Activated T-helper 1 cell treated with anti-CD3 and anti-CD28 coated beads, Interleukin-12 subunit alpha, Interleukin-12 subunit beta, Interleukin-2, Interleukin-4 antibody, amounts not matched to agents 30 ng/mL and 10 ng/mL and 1 ng/mL, durations not matched to agents 14 hours and 24 hours and 36 hours (primary cell): ENCODE measurements at places on chromosomes 7 and 10.

GRCh38 chr7:140360697-140361229, 37.6 kb downstream of the SLC37A3 start:
- peaks cover 42% of the 10 kb centered on the region for H3K4me1 ChIP-seq
- H3K4me3 ChIP-seq, result peak overlapping the region; percentile 5
- H3K27ac ChIP-seq, result peak overlapping the region; percentile 88
- H3K27me3 ChIP-seq, result no peaks in the 10 kb centered on the region
- peaks cover 39% of the 10 kb centered on the region for H3K36me3 ChIP-seq

DNA sequence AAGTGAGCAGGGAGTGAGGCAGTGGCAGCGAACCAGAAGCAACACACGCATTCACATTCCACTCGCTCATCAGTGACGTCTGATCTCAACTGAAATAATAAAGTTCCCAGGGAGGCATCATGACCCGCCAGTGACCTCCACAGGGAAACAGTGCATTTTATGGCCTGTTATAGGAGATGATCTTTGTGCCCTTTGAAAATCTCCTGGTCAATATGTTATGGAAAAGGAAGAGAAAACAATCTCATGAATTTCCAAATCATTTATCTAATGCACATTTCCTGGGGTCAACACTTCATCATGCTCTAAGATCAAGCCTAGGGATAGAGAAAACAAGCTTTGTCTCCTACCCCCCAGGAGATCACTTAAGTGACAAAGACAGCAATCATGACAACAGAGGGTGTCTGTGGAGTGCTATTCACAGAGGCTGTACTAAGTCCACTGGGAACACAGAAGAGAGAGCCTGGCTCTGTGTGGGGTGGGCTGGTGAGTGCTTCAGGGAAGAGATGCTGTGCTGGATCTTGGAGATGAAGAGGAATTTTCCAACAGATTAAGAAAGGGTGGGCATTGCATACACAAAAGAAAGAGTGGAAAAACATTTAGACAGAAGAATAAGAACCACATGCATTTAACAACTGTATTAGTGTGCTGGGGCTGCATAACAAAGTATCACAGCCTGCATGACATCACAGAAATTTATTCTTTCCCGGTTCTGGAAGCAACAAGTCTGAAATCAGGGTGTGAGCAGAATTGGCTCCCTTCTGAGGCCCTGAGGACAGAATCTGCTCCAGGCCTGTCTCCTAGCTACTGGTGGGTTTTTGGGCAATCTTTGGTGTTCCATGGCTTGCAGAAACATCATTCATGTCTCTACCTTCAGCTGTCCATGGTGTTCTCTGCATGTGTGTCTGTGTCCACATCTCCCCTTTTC, 613.9 kb upstream of the IGFBP3 start:
- DNase-seq, result no peak
- no peak overlapping the region for H3K4me3 ChIP-seq
- no peaks in the 10 kb centered on the region for H3K4me1 ChIP-seq
- no peaks in the 10 kb centered on the region for H3K27me3 ChIP-seq
- H3K36me3 ChIP-seq, result no peaks in the 10 kb centered on the region

- no peak overlapping the region for H3K4me3 ChIP-seq
- H3K4me1 ChIP-seq, result no peaks in the 10 kb centered on the region
- H3K27ac ChIP-seq, result no peak overlapping the region
- peaks cover 6% of the 10 kb centered on the region for H3K27me3 ChIP-seq
- DNase-seq, result no peak
Measured at GRCh38 chr10:78714225-78714624, 354.5 kb upstream of the ZMIZ1 start.

GRCh38 chr7:45921699-45922519, 837 bp upstream of the IGFBP3 start:
- peaks cover 57% of the 10 kb centered on the region for H3K27me3 ChIP-seq
- peaks cover 20% of the 10 kb centered on the region for H3K4me1 ChIP-seq
- peak overlapping the region; percentile 31 for H3K4me3 ChIP-seq
- DNase-seq, result no peak

DNA sequence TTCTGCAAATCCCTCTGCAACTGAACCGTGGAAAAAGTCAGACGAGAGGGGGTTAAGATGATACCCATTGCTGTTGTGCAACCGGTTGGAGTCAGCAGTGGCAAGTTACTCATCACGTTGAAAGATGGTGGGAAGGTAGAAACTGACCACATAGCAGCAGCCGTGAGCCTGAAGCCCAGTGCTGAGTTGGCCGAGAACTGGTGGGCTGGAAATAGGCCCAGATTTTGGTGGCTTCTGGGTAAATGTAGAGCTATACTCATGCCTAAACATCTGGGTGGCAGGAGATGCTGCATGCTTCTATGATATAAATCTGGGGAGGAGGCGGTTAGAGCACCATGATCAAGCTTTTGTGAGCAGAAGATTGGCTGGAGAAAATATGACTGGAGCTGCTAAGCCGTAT, 78.6 kb downstream of the ARL5B start:
- no peaks in the 10 kb centered on the region for H3K27me3 ChIP-seq
- H3K4me3 ChIP-seq, result no peak overlapping the region
- no peaks in the 10 kb centered on the region for H3K36me3 ChIP-seq
- DNase-seq, result no peak

DNA sequence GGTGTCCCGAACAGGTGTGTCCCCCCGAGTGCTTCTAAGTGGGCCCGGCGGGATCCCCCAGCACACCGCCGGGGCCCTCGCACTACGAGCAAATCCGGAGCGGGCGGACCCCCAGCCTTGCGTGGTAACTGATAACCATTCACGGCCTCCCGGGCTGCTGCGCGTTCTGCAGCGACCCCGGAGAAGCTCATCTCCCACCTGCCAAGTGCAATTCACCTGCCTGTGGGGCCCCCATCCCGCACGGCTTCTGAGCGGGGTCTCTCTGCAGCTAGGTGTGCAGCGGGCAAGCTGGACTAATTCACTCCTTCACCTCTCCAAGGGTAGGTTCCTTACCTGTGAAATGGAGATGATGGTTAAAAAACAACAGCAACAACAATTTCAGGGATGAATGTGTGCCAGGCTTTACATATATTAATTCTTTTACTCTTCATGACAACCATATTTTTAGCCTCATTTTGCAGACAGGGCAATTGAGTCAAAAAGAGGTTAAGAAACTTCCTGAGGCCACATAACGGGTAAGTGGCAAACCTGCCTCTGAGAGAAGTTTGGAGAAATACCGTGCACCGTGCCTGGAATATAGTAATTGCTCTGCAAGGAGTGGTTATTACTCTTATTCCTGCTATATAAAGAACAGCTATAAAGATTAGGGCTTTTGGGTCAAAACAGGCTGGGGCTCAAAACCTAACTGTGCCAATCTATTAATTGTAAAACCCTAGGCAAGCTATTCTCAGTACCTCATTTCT, 652 bp upstream of the PODXL start:
- H3K36me3 ChIP-seq, result no peaks in the 10 kb centered on the region
- H3K27ac ChIP-seq, result no peak overlapping the region
- no peak for DNase-seq
- H3K4me3 ChIP-seq, result peak overlapping the region; percentile 63
- peaks cover 71% of the 10 kb centered on the region for H3K27me3 ChIP-seq

- peaks cover 2% of the 10 kb centered on the region for H3K36me3 ChIP-seq
- no peaks in the 10 kb centered on the region for H3K27me3 ChIP-seq
- H3K4me3 ChIP-seq, result no peak overlapping the region
Measured at GRCh38 chr10:132722394-132723329, 63.3 kb downstream of the NKX6-2 start.

DNA sequence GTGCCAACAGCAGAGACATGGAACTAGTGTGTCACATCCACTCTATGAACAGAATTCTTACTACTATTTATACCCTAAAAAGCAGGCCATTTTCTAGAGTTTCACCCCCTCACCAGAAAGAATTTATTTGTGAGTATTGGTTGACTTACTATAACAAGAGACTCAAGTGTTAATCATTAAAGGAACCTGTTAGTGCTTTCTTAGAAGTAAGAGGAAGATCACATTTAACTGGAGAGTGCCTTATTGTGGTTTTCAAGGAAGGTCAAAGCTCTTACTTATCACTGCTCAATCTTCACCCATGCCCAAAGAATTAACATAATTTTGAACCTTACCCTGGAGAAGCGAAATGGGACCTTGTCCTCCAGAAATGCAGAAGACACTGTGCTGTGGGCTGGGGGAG, 169.3 kb upstream of the PRSS1 start:
- H3K4me1 ChIP-seq, result peaks cover 38% of the 10 kb centered on the region
- H3K27me3 ChIP-seq, result no peaks in the 10 kb centered on the region
- H3K36me3 ChIP-seq, result no peaks in the 10 kb centered on the region
- peak overlapping the region; percentile 1 for H3K4me3 ChIP-seq
- DNase-seq, result no peak

GRCh38 chr10:86306628-86307278, 59.8 kb downstream of the GRID1 start:
- H3K36me3 ChIP-seq, result no peaks in the 10 kb centered on the region
- H3K27ac ChIP-seq, result no peak overlapping the region
- DNase-seq, result no peak
- no peak overlapping the region for H3K4me3 ChIP-seq

- H3K4me3 ChIP-seq, result no peak overlapping the region
- H3K27ac ChIP-seq, result no peak overlapping the region
- peaks cover 3% of the 10 kb centered on the region for H3K27me3 ChIP-seq
- no peaks in the 10 kb centered on the region for H3K4me1 ChIP-seq
- DNase-seq, result no peak
- no peaks in the 10 kb centered on the region for H3K36me3 ChIP-seq
Measured at GRCh38 chr10:124116771-124117510, 23.5 kb upstream of the CHST15 start.

GRCh38 chr7:74164985-74165456, 9.1 kb upstream of the EIF4H start:
- no peaks in the 10 kb centered on the region for H3K36me3 ChIP-seq
- H3K27me3 ChIP-seq, result no peaks in the 10 kb centered on the region
- no peak overlapping the region for H3K27ac ChIP-seq
- H3K4me3 ChIP-seq, result no peak overlapping the region
- DNase-seq, result no peak

DNA sequence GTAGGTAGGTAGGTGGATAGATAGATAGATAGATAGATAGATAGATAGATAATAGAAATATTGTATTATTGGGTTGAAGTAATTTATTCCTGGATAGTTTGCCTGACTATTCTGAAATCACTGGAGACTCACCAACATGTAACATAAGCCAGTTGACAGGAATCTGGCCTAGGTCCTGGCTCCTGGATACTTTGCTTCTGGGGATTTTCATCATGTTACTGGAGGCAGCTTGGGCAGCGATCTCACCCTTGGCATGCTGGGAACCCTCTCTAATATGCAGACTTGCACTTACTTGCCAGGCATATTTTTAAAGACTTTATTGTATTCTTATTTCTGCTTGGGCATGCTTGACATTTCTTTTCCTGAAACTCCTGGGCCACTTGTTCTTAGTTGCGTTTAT, 709.1 kb upstream of the FZD8 start:
- no peaks in the 10 kb centered on the region for H3K36me3 ChIP-seq
- no peak for DNase-seq
- no peaks in the 10 kb centered on the region for H3K27me3 ChIP-seq
- no peak overlapping the region for H3K4me3 ChIP-seq
- no peak overlapping the region for H3K27ac ChIP-seq
- no peaks in the 10 kb centered on the region for H3K4me1 ChIP-seq

GRCh38 chr7:25148772-25149575, 23.9 kb upstream of the CYCS start:
- no peak overlapping the region for H3K27ac ChIP-seq
- DNase-seq, result no peak
- H3K36me3 ChIP-seq, result peaks cover 2% of the 10 kb centered on the region
- no peaks in the 10 kb centered on the region for H3K27me3 ChIP-seq
- no peak overlapping the region for H3K4me3 ChIP-seq

DNA sequence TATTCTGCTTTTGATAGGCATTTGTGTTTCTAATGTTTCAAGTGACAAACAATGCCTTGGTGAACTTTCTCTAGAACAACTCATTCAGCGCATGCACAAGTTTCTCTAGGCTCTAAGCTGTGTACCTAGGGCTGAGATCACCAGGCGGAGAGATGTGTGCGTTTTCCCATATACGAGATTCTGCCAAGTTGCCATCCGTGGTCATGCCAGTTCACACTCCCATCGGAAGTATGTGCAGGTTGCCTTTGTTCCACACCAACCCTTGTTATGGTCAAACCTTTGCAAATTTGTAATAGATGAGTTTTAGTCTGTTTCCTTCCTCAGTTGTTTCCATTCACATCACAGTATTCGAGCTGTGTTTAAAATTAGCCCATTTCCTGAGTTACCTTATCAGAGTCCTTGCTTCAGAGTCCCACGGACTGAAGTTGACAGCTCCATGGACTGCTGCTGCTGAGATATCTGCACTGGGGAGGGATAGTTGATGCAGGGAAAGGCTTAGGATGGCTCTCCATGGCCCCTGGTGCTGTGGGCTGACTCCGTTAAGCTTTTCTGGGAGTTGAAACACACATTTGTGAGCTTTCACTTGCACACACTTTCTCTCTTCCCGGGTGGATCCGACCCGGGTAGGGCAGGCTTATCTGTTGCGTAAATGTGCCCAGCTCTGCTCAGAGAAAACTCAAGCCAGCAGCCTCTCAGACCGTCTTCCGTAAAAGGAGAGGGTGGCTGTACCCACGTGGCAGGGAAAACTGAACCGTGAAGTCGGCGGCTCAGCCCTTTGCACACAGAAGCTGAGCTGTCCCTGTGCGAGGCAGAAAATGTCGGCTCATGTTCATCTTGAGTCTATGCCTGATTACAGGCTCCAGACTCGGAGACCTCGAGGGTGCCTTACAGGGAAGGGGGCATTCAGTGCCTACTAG, 49.4 kb downstream of the HK1 start:
- H3K27me3 ChIP-seq, result no peaks in the 10 kb centered on the region
- DNase-seq, result no peak
- peaks cover 16% of the 10 kb centered on the region for H3K36me3 ChIP-seq
- peaks cover 48% of the 10 kb centered on the region for H3K4me1 ChIP-seq

DNA sequence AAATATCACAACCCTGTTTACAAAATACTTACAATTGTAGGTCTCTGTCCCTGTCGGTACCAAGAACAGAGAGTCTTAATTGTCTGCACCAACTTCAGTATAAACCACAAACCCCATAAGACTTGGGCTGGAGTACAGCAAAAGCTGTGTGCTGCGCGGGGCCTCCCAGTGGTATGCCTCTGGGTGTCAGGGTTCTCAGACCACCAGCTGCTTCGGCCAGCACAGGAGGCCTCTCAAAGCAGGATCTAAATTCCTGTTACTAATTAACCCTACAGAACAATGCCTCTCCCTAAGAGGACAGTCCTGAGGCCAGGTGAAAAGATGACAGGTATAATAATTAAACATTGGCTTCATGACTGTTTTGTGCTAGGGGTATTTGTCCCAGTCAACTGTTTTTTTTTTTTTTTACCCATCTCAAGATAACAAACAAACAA, 957 bp upstream of the SVIL start:
- no peak overlapping the region for H3K27ac ChIP-seq
- DNase-seq, result no peak
- H3K4me1 ChIP-seq, result peaks cover 32% of the 10 kb centered on the region
- peaks cover 2% of the 10 kb centered on the region for H3K27me3 ChIP-seq
- no peak overlapping the region for H3K4me3 ChIP-seq

GRCh38 chr10:71569775-71570588, 149.6 kb downstream of the C10orf105 start:
- no peaks in the 10 kb centered on the region for H3K4me1 ChIP-seq
- no peaks in the 10 kb centered on the region for H3K36me3 ChIP-seq
- H3K4me3 ChIP-seq, result no peak overlapping the region
